ENCODE measurements at places on chromosomes 2 and 18.

DNA sequence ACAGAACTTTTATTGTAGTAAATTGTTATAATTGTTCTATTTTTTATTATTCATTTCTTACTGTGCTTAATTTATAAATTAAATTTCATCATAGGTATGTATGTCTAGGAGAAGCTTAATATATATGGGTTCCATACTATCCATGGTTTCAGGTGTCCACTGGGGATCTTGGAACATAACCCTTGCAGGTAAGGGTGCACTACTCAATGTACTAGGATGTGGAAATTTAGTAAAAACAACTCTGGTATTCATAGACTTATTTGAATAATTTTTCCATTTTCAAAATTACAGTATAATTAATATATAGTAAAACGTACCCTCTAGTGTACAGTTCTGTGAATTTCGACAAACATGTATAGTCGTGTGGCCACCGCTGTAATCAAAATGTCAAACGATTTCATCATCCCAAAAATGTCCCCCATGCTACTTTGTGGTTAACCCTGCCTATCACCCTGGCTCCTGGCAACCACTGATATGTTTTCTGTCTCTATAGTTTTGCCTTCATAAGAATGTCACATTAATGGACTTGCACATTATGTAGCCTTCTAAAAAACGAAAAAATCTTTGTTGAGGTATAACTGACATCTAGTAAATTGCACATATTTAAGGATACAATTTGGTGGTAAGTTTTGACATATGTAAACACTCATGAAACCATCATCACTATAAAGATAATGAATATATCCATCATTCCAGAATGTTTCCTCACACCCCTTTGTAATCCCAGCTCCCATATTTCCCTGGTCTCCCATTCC lies 45.7 kb downstream of the ARL5A start:
- DNase-seq, result no peak

DNA sequence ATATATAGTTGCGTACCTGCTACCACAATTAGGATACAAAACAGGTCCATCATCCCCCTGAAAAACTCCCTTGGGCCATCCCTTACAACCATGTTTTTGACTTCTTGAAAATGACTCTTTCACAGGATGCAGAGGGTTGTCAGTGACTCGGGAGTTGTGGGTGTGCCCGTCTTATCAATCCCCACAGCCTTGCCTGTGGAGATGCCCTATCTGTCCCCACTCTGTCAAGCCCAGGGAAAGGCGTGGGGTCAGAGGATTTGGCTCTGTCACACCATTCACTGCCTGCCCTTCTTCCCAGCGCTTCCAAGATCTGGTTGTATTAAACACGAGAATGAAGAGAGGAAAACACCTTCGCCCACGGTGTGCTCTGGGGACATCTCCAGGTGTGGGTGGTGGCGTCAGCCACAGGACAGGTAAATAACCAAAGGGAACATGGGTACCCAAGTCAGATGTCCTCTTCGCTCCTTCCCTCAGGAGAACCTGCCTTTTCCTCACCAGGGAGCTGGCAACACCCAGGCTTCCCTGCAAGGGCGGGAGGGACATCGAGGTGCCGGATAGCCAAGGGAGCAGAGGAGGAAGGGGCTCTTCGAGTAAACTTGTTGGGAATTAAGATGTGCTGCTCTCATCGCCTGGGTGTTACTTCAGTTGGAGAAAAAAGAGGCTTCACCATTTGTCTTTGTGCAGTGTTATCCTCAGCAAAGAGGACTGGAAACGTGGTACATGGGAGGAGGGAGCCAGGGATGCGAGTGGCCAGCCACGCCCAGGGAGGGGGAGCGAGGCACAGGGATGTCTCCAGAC lies 100.3 kb downstream of the B3GNT2 start:
- no peak for DNase-seq

DNA sequence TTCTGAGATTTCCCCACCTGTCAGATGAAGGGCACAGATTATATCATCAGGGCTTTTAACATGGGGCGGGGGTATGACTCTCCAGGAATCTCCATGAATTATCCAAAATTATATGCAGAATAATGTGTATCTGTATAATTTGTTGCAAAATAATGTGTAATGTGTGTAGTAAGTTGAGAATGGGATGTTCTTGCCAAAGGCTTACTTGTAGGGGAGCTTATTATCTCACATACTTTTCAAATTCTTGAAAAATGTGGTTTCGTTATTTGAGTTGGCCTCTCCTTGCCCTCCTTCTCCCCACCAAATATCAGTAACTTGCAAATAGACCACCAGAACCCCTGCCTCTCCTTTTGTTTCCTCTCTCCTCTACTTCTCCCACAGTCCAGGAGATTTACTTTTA lies 35.6 kb downstream of the UBR3 start:
- DNase-seq, result no peak

GRCh38 chr2:184767059-184767458 lies 168.7 kb downstream of the ZNF804A start:
- DNase-seq, result no peak

DNA sequence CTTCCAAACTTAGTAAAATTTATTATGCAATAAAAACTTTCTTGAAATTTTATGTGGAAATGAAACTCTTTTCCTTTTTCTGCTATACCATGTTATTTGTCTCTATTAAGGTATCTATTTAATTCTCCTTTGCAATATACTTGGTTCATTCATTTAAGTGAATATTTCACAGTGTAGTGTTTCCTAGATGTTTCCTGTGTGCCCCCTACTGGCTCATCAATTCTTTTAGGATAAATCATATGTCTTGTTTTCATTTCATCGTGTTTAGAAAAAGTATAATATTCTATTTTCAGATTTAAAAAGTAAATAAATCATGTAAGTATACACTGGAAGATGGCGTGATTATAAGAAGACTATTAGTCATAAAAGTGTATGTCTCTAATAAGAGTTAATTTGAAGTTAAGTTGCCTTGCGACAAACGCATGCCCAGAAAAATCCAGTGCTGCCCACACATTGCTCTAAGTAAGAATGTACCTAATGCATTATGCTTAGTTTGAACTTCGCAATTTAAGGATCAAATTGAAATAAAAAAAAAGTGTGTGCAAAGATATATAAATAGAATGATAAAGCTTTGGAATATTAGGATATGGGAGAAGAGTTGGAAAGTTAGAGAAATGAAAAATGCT lies 525.4 kb downstream of the KCNJ3 start:
- DNase-seq, result no peak

DNA sequence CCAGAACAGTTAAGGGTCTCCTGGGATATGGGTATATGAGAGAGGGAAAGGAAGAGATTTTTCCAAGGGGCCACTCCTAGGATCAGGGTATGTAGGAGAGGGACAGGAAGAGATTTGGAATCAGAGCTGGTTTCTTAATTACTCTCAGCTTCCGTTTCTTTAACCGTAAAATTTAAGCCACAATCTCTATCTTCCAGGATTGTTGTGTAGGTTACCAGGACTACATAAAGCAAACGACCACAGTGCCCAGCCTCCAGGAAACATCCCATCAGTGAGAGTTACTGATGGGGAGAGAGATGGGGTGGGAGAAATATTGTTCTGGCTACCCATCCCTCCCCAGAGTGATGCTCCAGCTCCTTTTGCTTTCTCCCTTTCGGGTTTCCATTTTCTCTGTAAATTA lies 114.6 kb upstream of the THUMPD2 start:
- DNase-seq, result no peak

DNA sequence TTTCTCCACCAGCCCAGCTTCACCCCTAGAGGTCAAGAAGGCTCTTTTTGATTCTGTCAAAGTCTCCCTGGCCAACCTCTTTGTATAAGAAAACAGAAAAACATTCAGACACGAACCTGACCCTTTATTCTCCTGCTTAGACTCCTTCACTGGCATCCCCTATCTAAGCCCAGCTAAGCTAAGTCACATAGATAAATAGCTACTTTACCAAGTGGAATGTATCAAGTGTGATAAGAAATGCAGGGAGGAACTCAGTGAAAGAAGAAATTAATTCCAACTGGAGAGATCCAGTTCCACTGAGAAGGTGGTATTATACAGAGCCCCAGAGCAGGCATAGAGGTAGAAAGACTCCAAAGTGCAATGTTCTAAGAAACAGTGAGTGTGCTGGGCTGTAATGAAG lies 489.5 kb downstream of the TNS1 start:
- no peak for DNase-seq

GRCh38 chr2:207332480-207333212 lies 166.9 kb upstream of the KLF7 start:
- DNase-seq, result no peak

GRCh38 chr2:3159782-3160545 lies 217.7 kb downstream of the EIPR1 start:
- DNase-seq, result no peak

DNA sequence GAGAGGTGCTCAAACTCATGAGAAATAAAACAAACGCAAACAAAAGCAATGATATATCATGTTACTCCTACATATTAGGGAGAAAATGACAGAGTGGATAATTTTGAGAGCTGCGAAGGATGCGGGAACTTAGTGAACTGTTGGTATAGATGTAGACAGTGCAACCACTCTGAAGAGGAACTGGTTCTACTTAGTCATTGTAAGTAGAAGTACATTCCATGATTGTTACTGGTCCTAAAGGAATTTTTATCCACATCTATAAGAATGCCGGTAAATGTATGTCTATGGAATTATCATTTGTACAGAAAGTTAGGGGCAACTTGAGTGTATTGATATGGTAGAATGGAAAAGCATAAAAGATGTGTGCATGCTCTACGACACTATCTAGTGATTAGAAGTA lies 1238.4 kb downstream of the LRP1B start:
- DNase-seq, result no peak

DNA sequence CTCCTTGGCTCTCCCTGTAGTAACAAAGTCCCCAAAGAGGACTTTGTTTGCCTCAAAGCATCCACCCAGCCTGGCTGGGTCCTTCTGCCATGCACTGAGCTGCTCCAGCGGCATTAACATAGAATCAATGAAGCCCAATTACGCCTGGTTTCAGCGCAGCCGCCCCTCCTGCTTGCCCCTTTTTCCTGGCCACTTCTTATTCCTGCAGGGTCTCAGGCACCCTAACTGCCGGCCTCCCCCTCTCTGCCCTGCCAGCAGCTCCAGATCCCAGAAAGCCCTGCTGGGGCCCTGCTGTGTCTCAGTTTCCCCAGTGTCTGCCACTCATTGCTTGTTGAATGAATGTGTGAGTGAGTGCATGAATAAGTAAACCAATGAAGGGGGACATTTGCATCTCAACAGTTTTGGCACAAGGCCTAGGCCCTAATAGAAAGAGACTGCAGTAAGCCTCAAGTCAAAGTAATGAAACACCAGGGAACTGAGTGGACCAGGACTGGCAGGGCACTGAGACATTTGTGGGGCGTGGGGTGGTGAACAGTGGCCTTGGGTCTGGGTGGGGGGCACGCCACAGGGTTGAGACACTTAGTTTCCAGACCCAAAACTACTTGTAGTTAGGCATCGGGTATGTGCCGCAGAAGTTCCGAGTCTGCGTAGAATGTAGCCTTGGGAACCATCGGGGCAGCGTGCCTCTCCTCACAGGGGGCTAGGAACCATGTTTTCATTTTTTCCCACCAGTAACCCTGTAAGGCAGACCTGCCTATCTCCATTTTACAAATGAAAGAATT lies 60.6 kb downstream of the SMAD7 start:
- peak; percentile 15 for DNase-seq

GRCh38 chr2:238685713-238686112 lies 162.2 kb upstream of the TWIST2 start:
- DNase-seq, result no peak

- no peak for DNase-seq
Measured at GRCh38 chr2:85259879-85260278, 67.9 kb downstream of the TGOLN2 start.

GRCh38 chr18:8654503-8655451 lies 45.5 kb downstream of the RAB12 start:
- no peak for DNase-seq

DNA sequence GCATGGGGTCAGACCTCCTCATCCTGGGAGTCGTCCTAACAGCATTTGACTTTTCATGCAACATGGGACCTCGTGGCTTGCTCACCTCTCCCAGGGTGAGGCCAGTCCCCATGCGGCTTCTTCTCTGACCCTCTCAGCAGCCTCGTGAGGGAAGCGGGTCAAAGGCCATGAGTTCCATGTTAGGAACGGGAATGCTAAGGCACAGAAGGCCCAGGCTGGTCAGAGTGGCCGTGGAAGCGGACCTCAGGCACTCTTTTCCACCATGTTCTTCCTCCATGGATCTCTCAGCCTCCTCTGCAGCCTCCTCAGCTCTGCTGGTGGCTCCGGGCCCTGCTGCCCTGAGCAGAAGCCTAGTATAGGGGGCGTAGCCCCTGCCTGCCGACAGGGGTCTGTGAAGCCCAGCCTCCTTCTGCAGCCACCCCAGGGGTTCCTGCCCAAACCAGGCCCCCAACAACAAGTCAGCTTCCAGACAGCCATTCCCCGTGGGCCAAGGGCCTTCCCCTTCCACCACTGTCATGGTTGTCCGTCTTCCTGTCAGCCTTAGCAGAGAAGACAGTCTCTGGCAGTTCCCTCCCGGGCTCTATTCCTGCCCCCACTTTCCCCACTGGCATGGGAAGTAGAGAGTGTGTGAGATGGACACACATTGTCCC lies 60.0 kb upstream of the OTOF start:
- no peak for DNase-seq

GRCh38 chr2:182058056-182058455 lies 72.4 kb downstream of the PPP1R1C start:
- DNase-seq, result no peak

- no peak for DNase-seq
Measured at GRCh38 chr2:231222318-231223000, 24.0 kb downstream of the ARMC9 start.

- no peak for DNase-seq
Measured at GRCh38 chr2:30236591-30237238, 5.4 kb downstream of the LBH start.

DNA sequence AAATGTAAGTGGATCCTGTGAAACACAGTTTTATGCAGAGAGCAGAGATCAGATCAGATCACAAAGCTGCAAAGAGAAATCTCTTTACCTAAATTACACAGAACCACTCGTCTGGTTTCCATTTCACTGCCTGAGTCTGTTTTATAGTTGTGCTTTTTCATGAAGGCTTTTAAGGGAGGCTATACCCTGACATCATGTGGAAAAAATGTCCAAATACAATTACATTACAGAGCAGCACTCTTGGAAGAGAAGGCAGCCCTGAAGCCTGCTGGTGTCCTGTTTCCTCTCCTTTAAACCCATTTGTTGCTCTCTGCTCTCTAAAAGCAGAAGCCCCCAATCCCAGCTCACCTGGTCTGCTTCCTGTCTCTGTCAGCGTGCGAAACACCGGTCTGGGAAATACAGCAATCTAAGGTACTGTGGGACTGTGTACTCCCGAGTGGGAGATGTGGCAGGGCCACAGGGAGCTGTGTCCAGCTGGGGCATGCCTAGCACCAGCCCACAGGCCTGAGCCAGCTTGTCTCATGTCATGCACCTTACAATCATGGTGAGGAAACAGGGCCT lies 24.8 kb upstream of the ZFP36L2 start:
- peak; percentile 83 for DNase-seq

GRCh38 chr2:38991899-38992298 lies 102.2 kb downstream of the ARHGEF33 start:
- DNase-seq, result no peak

GRCh38 chr18:10262566-10262965 lies 191.9 kb upstream of the APCDD1 start:
- DNase-seq, result peak; percentile 60

GRCh38 chr2:121838551-121838950 lies 83.1 kb downstream of the TSN start:
- no peak for DNase-seq
